ENCODE measurements at places on chromosomes 2 and 18.
A peak's percentile ranks its signal among the peaks of the same experiment; 100 is the strongest.

DNA sequence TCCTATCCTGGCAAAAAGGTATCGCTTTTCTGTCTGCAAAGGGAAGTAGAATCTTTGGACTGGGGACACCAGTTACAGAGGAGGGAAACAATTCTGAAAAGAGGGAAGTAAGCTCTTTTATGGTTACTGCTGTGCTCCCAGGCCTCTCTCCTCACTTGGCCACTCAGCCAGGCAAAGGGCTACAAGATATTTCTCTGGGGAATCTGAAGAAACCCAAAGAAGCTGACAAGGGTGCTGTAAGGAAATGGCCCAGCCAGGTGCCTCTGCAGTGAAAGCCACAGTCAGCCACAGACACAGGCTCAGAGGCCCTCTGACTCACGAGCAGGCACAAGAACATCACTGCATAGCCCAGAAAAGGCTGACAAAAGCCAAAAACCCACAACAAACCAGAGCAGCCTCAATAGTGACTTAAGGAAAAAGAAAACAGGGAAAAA, 5.8 kb downstream of the HDLBP start:
- no peak for DNase-seq

DNA sequence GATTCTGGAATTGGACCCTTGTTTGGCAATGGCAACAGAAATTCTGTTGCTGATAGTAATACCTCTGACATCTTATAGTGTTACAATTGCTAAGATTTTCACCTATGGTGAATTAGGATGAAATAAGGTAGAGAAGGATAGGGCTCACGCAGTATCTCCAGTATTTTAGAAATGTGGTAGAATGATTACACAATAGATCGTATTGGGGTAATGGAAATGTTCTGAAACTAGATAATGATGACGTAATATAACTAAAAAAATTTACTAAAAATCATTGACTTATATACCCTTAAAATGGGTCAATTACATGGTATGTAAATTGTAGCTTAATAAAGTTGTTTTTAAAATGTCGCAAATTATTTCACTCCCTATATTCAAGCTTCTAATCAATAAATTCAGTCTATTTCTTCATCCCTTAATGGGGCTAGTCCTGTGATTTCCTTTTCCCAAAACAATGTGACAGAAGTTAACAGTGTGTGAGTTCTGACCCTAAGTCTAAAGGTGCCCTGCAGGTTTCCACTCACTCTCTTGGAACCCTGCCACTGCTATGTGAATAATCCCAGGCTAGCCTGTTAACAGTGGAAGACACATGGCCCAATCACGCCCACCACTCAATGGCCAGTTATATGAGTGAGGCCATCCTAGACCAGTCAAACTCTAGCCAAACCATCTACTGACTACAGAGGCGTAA, 31.2 kb downstream of the USP37 start:
- DNase-seq = no peak

- no peak for DNase-seq
Measured at GRCh38 chr2:238247002-238247822, 7.4 kb upstream of the HES6 start.

- peak; percentile 7 for DNase-seq
Measured at GRCh38 chr2:212364112-212364985, 174.3 kb downstream of the ERBB4 start.

GRCh38 chr2:40592218-40592617, 140.3 kb upstream of the SLC8A1 start:
- no peak for DNase-seq

DNA sequence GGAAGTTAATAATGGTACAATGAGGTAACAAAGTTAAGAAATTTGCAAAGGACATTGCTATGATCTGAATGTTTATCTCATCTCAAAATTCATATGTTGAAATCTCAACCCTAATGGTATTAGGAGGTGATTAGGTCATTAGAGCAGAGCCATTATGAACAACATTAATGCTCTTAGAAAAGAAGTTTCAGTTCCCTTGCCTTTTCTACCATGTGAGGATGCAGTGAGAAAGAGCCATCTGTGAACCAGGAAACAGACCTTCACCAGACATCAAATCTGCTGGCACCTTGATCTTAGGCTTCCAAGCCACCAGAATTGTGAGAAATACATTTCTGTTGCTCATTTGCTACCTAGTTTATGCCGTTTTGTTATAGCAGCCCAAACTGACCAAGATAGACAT, 757.6 kb downstream of the NR4A2 start:
- no peak for DNase-seq

DNA sequence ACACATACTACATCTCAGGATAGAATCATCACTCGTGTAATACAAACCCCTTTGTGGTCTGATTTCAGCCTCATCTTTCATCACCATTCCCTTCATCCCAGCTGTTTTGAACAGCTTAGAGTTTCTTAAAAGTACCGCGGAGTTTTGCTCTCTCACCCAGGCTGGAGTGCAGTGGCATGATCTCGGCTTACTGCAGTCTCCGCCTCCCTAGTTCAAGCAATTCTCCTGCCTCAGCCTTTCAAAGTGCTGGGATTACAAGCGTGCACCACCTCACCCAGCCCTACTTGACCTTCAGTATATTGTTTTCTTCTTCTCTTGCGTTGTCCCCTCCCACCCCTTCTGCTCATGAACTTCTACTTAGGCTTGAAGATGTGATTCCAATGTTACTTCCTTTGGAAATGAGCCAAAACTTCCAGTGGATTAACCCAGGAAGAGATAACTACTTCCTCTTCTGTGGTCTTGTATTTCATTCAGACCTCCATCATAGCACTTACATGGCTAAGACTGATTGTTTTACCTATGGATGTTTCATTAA, 15.8 kb downstream of the ERLEC1 start:
- peak; percentile 9 for DNase-seq

DNA sequence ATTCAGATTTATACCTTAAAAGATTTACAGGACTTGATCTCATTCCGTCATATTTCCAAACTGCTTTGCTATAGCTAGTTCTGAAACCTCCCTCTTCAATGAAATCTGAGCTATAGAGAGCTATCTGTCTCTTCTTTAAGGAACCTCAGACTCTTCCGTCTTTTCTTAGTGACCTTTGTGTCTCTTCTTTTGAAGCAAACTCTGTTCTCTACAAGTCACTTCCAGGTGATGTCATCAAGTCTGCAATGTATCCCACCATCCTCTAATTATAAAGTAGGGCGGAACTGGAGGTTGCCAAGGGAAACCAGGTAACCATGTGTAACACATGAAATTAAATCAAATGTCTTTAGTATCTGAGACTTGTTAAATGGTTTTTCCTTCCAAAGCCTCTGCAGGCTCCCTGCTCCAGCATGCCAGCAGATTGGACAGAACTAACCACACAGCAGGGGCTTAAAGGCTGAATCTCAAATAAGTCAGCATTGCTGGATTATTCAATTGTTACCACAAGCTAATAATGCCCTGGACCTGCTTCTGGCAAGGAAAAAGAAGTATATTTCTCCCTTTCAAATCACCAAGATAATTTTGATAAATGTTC, 41.2 kb upstream of the PEX13 start:
- DNase-seq = no peak

GRCh38 chr2:156191527-156191926, 141.0 kb downstream of the NR4A2 start:
- no peak for DNase-seq

DNA sequence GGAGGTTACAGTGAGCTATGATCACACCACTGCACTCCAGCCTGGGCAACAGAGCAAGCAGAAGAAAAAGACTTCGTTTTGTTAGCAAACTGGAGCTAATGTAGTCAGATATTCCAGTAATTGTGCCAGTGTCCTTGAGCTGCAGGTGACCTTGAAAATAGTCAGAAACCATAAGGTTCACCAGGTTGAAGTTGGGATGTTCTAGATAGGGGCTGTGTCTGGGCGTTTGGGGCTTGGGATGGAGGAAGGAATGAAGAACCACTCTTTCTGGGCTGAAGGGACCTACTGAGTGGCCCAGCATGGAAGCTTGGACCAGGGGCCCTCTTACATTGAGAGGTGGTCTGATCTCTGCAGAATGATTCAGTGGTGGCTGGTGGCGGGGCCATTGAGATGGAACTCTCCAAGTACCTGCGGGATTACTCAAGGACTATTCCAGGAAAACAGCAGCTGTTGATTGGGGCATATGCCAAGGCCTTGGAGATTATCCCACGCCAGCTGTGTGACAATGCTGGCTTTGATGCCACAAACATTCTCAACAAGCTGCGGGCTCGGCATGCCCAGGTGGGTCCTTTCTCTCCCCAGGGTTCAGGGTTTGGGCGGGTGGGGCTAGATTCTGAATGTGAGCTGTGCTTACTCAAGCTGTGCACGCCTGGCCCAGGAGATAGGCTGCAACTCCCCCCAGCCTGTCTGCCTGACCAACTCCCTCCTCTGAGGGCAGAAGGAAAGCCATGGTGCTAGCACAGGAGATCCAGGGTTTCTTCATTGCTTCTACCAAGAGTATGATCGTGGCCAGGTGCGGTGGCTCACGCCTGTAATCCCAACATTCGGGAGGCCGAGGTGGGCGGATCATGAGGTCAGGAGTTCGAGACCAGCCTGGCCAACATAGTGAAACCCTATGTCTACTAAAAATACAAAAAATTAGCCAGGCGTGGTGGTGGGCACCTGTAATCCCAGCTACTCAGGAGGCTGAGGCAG, 17.1 kb downstream of the CCT7 start:
- DNase-seq = no peak

GRCh38 chr2:218436992-218437391, 18.1 kb downstream of the VIL1 start:
- no peak for DNase-seq

DNA sequence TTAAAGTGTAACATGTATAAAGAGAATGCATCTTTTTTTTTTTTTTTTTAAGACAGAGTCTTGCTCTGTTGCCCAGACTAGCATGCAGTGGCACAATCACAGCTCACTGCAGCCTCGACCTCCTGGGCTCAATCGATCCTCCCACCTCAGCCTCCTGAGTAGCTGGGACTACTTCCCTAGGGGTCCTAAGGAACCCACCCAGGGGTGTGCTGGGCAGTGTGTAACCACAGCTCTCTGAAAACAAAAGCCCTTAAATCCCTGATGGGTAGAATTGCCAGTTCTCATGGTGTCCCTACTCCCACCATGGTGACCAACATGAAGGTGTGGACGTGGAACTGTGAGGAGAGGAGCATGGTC, 105.6 kb upstream of the ST3GAL5 start:
- no peak for DNase-seq

DNA sequence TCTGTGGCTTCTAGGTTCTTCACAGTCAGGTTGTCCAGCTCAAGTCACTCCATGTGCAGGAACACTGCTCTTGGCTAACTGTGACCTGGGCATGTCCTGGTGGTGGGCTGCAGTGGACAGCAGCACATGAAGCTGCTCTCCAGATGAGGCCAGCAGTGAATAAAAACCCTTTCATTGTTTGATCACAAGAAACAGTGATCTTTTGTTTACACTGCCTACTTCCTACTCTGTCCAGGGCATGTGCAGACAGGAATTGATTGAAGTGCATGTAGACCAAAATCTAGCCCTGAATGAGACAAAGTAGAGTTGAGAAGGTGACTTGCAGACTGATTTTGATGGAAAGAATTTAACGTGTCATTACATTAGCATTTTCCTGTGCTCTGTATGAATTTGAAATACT, 34.9 kb downstream of the BCL2L11 start:
- DNase-seq = no peak

GRCh38 chr2:177784745-177785067, 287.9 kb downstream of the PDE11A start:
- DNase-seq = peak; percentile 7

DNA sequence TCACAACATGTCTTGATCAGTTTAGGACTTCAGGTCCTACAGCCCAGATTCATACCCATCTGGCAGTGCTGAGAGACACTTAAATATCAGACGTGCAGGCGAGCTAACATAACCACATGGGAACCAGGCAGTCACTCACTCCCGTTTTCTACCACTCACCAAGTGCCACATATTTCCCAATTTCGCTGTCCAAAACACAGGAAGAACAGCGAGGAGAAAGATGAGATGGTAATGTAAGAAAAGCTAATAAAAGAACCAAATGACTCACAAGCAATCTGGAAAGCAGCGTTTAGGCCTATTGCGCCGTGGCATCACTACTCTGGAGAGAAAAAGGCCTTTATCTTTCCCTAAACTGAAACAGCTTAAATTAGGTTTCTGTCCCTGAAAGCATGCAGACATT, 647.8 kb upstream of the SLC39A10 start:
- DNase-seq = peak; percentile 32

DNA sequence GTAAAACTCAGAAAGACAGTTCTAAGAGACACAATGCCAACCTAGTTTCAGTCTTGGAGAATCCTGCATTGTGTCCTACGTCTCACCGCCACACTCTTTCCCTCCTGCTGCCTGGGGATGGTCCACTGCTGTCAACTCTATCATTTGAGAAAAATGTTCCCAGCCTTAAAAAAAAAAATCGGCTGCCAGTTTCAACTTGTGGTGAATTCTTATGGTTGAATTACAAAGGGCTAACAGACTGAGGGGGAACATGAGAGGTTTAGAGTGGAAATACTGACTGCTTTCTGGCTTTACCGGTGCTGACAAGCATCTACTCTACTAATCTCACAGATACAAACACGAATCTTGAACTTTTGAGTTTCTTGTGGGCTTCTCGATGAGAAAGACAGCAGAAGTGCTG, 74.0 kb downstream of the NAB1 start:
- peak; percentile 37 for DNase-seq

- DNase-seq = peak; percentile 34
Measured at GRCh38 chr18:24490539-24490938, 30.1 kb downstream of the HRH4 start.

DNA sequence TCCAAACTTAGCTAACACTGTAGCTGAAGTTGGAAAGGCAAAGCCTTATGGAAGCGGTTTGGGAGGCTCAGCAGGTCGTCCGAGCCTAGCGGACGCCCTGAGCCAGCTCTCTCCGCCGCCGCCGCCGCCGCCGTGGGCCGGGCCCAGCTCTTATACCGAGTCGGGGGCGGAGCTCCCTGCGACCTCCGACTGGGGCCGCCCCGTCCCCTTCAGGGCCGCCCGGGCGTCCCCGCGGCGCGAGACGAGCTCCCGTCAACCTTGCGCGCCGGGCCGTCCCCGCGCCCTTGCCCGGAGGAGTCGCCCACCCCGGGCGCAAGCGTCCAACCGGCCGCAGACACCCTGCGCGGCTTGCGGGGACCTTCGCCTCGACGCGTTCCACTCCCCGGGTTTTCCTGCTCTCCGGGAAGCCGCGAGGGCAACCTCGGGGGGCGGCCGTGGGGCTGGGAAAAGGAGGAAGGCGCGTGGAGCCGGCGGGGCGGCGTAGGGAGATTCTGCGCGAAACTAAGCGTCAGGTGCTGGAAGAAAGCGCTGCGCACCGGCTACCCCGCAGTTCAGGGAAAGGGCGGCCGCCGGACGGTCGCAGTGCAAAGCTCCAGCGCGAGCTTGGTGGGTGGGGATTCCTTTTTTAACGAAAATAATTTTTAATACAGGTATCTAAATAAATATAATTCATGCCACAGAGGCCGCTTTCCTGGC, at the start of gene SLC40A1:
Gene SLC40A1, minus strand, starts transcription at position 129 of the 696 bp plus-strand sequence. CDS start 326 bp downstream, outside the sequence.
- peak; percentile 95 for DNase-seq

- DNase-seq = no peak
Measured at GRCh38 chr2:221161186-221161585, 410.9 kb downstream of the EPHA4 start.

DNA sequence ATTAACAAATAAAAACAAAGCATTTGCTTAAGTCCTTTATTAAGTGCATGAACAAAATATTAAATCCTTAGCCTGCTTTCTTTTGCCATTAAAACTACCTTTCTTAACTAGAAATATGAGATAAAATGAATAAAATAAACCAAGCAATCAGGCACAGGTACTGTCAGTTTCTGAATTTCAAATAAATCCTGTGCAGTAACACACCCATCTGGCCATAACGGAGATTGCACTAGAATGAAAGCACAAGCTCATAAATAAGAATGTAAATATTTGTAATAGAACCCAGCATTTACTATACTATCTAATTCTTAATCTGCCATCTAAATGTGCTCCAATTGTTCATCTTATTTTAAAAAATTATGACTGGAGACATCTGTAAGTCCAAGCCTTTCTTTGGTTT, 31.9 kb downstream of the PRKRA start:
- no peak for DNase-seq

- DNase-seq = no peak
Measured at GRCh38 chr2:40341198-40341597, 110.7 kb downstream of the SLC8A1 start.
